ENCODE measurements at places on chromosomes 11 and 22.
A peak's percentile ranks its signal among the peaks of the same experiment; 100 is the strongest.

DNA sequence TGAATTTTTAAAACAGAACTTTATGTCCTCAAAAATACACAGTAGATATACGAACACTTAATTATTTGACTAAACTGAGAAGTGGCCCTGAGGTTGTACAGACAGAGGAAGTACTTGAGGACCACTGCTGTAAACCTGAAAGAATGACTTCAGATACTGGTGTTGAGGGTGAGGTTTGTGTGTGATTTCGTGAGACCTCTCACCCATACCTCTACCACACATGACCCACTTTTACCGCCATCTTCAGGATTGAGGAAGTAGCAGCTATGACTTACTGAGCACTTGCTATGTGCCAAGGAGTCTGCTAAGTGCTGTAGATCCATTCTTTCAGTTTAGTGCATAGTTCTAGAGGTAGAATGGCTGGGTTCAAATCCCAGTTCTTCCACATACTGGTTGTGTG is 21.9 kb downstream of the MMP13 start:
- DNase-seq: no peak

DNA sequence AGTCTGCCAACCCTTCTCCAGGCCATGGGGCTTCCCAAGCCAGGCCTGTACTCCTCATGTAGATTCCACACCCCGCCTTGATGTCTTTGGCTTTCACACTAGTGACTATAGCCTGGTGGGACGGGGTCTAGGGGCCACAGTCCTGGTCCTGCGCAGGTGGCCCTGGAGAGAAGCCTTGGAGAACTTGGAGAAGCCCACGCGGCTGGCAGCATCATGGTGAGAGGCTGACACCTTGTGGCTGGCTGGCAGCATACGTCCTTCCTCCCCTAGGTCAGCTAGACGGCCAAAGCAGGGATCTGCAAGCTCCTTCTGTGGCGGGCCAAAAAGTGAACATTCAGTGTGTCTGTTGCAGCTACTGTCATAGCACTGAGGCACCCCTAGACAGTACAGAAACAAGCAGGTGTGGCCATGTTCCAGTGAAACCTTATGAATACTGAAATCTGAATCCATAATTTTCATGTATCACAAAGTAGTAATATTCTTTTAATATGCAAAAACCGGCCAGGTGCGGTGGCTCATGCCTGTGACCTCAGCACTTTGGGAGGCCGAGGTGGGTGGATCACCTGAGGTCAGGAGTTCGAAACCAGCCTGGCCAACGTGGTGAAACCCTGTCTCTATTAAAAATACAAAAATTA is 42.0 kb downstream of the FAM83F start:
- DNase-seq: peak; percentile 53

GRCh38 chr11:110878513-110878912 is 166.3 kb upstream of the ARHGAP20 start:
- no peak for DNase-seq

- no peak for DNase-seq
Observed at GRCh38 chr11:14374922-14375830, 16.2 kb upstream of the RRAS2 start.

DNA sequence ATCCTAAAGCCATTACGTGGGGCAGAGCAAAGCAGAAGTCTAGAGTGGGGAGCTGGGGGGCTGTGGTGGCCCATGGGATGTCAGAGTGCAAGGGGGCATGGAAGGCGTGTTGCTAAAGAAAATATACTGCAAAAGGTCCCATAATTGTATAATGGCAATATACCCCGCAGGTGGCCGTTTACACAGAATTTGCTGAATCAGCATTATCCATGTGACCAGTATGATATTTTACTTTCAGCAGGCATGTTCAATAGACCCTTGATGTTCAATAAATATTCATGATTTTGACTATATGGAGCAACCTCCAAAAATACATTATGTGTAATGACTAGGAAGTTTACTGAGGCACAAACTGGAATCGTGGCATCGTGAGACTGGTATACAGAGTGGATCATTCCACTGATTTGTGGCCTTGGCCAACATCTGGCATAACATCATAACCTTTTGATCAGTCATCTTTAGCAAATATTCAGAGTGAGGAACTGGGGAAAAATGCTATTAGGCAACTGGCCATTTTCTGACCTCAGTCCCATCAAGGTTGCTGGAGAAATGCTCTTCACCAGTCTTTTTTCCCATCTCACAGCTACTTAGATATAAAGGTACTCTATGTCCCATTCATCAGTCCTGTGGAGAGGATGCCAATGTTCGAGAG is 29.3 kb upstream of the PPP2R1B start:
- DNase-seq: no peak

DNA sequence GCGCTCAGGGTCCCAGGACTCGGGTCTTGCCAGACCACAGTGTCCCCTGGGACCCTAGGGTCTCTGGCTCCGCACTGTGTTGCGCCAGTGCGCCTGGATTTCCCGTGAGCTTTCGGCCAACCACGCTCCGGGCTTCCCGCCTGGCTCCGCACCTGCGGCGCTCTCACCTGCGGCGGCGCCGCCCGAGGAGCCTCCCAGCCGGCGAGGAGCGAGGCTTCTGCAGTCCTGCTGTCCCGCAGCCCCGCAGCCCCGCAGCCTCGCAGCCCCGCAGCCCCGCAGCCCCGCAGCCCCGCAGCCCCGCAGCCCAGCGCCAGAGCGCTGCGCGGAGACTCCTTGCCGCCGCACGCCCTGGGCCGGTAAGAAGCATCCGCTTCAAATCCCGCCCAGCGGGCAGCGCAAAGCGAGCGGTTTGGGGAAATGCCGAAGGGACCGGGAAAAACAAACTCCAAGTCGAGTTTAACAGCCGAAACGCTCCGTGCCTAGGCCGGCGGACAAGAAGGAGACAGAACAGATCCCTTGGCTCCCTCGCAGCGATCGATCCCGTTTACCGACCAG is 939 bp downstream of the ALX4 start:
- DNase-seq: no peak

- no peak for DNase-seq
Observed at GRCh38 chr11:3835751-3836150, 5.0 kb downstream of the RHOG start.

All from activated naive CD4-positive, alpha-beta T cell treated with anti-CD3 and anti-CD28 coated beads, Interleukin-2, amount 50 U/mL, for 16 hours (primary cell).